RWPE1 (cell line): ENCODE measurements at places on chromosomes 12 and 14.

- no peak for DNase-seq
Measured at GRCh38 chr14:24074625-24075484, 3.5 kb downstream of the CPNE6 start.

GRCh38 chr12:121748571-121749265 is 36.2 kb downstream of the TMEM120B start:
- DNase-seq: no peak

DNA sequence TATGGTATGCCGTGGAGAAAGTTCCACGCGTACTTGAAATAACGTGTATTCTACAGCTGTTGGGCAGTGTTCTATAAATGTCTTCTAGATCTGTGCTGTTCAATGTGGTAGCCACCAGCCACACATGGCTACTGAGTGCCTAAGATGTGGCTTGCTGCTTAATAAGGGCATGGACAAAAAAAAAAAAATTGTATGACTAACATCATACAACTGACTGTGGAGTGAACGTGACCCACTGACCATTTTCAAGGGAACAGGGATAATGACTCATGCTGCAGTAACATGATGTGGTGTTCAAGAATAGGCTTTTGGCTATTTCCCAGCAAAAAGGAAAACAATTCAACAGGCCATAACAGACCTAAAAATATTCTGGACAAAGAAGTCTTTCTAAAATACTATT is 13.0 kb downstream of the ATG14 start:
- peak; percentile 88 for DNase-seq

- DNase-seq: no peak
Measured at GRCh38 chr14:78127961-78128360, 42.2 kb upstream of the NRXN3 start.

GRCh38 chr14:92645841-92646478 is 102.5 kb downstream of the LGMN start:
- no peak for DNase-seq

GRCh38 chr12:64877363-64878004 is 53.0 kb downstream of the TBC1D30 start:
- no peak for DNase-seq

- no peak for DNase-seq
Measured at GRCh38 chr12:65490250-65490649, 211.8 kb downstream of the MSRB3 start.

GRCh38 chr14:49367696-49368095 is 218.5 kb downstream of the RPS29 start:
- no peak for DNase-seq

DNA sequence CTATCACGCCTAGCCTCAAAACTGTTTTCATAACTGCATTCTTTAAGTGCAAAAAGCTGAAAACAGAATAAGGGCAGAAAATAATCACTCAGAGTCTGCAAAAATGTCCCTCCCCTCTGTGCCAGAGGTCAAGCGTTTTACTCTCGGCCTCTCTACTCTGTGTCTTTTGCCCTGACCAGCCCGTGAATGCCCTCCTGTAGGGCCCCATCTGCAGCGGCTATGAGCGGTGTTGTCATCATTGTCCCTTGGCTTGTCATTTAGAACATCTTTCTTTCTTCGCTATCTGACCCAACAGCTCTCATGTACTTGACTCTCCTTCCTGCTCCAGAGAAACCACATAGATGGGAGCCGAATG is 21.7 kb downstream of the ELK3 start:
- no peak for DNase-seq

DNA sequence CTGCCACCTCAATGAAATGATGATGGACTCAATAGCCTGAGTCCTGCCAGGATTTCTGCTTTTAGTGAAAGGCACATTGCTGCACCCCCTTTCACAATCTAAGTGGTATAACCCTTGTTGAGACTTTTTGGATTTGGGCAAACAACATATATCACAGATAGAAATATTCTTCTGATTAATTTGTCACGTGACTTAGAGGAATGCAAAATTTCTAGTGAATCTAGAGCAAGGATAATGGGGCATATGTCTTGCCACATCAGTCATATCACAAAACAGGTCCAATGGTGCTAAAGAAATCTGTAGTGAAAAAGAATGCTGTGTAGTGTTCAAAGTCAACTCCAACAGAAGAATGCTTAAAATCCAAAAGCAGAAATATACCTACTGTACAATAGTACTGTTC is 1386.3 kb downstream of the LRFN5 start:
- DNase-seq: no peak

DNA sequence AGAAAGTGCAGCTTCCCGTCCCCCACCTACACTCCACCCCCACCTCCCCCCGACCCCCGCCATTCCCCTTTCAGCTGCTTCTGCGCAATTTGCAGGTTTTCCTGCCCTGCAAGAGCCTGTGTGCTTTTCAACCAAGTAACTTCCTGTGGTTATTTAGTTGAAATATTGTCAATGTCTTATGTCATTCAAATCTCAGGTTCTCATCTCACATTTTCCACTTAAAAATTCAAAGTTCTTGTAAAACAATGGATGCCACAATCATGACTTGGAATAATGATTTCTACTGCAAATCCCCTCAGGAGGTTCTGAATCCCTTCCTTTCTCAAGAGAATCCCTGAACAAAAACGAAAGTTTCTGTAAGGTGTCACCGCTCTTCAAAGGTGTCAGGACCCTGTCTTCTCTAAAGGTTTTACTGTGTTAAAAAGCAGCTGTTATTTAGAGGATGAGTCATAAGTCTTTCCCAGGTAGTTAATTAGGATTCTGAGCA is 31.6 kb downstream of the WBP11 start:
- no peak for DNase-seq

GRCh38 chr14:65631040-65631439 is 218.5 kb downstream of the FUT8 start:
- no peak for DNase-seq

DNA sequence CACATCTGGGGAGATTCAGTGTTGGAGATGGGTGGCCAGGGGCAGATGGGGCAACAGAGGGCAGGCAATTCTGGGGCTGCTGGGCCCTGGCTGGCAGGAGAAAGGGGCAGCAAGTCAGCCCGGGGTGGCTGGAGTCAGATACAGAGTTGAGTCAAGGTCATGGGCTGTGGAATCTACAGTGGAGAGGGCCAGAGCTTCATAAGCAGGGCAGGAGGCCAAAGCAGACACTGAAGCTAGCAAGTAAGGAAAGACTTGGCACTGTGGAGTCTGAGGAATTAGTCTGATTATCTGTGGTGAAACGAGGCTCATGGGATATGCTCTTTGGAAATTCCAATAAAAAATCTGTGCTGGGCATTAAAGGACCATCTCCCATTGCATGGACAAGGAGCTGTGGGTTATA is 95.5 kb downstream of the TMX1 start:
- DNase-seq: no peak

- no peak for DNase-seq
Measured at GRCh38 chr14:22387776-22388241, 201.2 kb downstream of the DAD1 start.

DNA sequence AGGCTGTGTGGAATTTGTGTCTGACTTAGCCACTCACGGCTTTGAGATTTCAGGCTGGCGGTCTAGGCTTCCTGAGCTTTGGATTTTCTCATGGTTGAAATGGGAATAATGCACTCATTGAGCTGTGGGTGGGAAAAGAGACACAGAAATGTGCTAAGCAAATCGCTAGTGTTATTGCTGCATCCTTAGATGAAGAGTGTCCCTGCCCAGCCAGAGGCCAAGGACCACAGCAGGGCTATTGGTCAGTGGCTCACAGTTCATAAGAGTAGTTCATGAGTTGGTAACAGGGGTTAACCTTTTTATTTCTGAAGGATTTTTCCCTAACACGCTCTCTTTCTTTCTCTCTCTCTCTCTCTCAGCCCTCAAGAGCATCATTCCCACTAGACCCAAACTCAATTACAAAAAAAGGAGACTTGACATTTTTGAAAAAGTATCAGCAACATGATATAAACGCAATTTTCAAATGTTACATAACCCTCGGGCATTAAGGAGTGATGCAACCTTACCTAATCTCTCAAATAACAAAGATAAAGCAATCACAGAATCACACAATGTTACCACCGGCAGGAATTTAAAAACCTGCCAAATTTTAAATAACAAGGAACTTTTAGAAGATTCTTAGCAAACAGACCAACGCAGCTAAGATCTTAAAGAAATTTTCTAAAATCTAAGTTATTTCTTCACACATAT is 36.7 kb upstream of the RMST start:
- no peak for DNase-seq

GRCh38 chr14:100286484-100287191 is 19.6 kb downstream of the SLC25A29 start:
- DNase-seq: no peak

- no peak for DNase-seq
Measured at GRCh38 chr12:52432559-52433207, 1.5 kb downstream of the KRT75 start.

- peak; percentile 83 for DNase-seq
Measured at GRCh38 chr12:50620109-50620977, 115.6 kb downstream of the DIP2B start.

DNA sequence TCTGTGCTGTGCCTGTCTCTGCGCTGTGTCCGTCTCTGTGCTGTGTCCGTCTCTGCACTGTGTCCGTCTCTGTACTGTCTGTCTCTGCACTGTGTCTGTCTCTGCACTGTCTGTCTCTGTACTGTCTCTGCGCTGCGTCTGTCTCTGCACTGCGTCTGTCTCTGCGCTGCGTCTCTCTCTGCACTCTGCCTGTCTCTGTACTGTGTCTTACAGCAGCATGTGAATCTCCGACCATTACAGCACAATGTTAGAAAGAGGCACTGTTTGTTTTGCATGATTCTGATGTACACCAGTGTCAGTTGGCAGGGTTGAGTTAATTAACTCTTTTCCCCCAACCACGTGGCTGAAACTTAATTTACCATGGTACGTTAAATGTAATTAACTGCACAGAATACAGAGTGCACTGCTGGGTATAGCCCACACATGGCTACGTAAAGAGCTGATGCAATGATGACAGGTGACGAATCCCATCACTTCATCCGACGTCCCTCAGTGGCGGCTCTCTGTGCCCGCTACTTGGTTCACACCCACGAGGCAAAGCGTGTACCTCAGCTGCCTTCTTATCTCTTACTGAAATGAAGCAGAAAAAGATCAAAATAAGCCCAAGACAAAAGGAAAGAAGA is 127.7 kb upstream of the SFSWAP start:
- DNase-seq: no peak

- no peak for DNase-seq
Measured at GRCh38 chr12:34346372-34347034, 324.2 kb downstream of the ALG10 start.

DNA sequence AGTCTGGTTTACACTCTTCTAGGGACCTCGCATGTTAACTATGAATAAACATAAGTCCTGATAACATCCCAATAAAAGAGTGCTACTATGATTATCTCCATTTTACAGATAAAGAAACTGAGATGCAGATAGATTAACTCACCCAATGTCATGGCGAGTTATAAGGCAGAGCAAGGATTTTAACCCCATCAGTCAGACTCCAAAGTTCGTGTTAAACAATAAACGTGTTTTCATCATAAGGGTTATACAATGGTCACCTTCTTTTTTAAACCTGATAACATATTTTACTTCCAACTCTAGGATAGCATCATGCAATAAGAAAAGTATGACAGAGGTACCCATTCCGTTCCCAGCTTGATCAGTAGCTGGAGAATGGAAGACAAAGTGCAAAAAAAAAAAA is 1.2 kb downstream of the AREL1 start:
- DNase-seq: no peak

DNA sequence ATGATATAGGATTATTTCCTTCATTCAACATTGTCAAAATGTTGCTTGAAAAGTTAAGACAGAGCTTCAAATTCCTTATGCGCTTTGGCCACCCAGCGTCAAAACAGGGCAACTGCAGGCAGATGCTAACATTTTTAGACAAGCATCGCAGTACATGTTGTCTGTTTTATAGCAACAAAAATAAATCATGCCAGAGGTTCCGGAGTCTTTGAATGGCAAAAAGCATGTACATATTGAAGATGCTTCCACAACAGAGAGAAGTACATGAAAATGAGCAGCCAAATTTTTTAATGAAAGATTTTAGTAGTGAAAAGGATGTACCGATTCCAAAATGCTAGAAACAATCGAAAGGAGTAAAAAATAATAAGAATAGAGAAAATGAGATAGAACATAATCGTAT is 49.8 kb upstream of the USP15 start:
- peak; percentile 27 for DNase-seq
